ENCODE measurements at places on chromosomes 3 and 15. TPM values are rescaled to one million over a fixed set of nuclear protein-coding genes. Genes with fewer than 3 reads are reported as not detected.

Gene CX3CR1
- 4.4 TPM for total RNA-seq

GRCh38 chr15:72890043-72890442 lies 106.5 kb upstream of the ADPGK start:
- H3K4me3 ChIP-seq = no peak overlapping the region
- no peaks in the 10 kb centered on the region for H3K4me1 ChIP-seq
- no peaks in the 10 kb centered on the region for H3K36me3 ChIP-seq
- no peak for DNase-seq
- H3K27ac ChIP-seq = no peak overlapping the region
- H3K27me3 ChIP-seq = no peaks in the 10 kb centered on the region

DNA sequence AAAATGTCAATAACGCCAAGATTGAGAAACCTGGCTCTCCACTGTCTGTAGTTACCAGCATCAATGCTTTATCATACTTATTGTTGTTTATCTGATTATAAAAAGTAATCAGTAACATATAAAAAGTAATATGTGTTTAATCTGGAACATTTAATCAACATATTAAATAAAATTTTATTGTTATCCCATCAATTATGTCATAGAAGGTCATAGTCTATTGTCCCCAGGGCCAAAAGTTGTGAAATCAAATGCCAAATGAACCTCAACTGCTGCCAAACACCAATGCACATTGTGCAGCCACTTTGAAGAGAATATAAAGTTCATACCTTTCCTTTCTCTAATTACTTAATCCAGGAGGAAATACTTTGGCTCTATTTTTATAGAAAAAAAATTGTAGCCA lies 106.6 kb downstream of the EOMES start:
- DNase-seq = no peak
- no peak overlapping the region for H3K4me3 ChIP-seq
- H3K27ac ChIP-seq = no peak overlapping the region
- H3K4me1 ChIP-seq = no peaks in the 10 kb centered on the region
- no peaks in the 10 kb centered on the region for H3K27me3 ChIP-seq
- H3K36me3 ChIP-seq = no peaks in the 10 kb centered on the region

DNA sequence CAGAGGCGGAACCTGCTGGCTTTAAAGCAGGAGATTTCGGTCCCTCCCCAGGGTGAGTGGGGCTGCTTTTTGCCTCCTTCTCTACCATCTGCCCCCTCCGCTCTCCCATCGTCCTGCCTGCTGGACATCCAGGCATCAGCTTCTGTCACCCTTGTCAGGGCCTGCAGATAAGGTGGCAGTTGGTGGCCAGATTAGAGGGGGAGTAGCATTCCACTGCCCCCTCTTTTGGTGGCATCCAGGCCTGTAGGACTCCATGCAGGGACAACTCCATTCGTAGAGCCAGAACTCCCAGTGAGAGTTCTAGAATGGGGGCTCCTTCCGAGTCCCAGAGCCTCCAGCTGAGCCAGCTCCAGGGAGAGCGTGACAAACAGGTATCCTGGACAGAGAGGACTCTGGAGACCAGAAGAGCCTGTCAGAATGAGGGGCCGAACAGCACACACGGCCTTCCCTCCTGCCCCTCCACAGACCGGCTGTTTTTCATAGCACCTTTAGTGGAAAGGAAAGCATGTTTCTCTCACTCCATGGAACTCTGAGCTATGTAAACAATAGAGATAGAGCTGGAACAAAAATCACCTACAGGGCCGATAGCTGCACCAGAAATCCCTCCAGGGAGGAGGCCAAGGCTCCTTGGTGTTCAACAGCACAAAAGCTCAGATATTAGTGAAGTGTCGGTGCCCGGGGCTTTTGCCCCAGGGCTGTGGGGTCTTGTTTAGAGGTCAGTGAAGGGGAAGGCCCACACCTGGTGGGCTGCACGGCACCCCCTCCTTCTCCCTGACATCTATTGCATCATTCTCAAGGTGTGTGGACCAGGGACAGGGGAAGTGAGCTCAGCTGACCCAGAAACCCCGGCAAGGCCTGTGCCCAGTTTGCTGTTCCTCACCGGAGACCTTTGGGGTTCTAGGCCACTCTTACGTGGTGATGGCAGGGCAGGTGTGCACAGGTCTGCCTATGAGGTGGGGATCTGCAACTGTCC lies 34.2 kb downstream of the MAGEF1 start:
- H3K27me3 ChIP-seq = no peaks in the 10 kb centered on the region
- no peaks in the 10 kb centered on the region for H3K36me3 ChIP-seq
- no peak overlapping the region for H3K27ac ChIP-seq
- no peak overlapping the region for H3K4me3 ChIP-seq
- no peak for DNase-seq

Gene GPR149
- not detected for total RNA-seq

Gene GOLGA8J
- total RNA-seq = not detected

DNA sequence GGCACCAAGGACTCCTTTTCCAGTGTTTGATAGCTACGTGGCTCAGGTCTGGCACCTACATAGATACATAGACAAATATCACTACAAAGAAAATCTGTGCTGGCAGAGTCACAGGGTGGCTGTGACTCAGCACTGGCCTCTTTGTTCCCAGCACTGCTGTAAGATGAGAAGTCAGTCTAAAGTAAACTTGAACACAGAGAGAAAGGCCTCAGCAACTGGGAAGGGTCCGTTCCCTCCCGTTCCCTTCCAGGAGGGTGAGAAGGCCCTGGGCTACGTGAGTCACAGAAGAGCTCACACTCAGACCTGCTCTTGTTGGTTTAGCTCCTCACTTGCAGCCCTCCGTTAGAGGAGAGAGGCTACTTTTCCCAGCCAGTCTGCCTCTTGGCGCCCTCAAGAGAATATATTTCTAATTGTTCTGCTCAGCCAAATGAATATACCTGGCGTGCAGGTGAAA lies 23.1 kb downstream of the ANXA2 start:
- H3K4me3 ChIP-seq = no peak overlapping the region
- H3K36me3 ChIP-seq = no peaks in the 10 kb centered on the region
- peaks cover 60% of the 10 kb centered on the region for H3K4me1 ChIP-seq
- peak; percentile 29 for DNase-seq
- peak overlapping the region; percentile 24 for H3K27ac ChIP-seq

Gene COX5A
- 51.3 TPM for total RNA-seq

Gene ACTC1
- not detected for total RNA-seq

DNA sequence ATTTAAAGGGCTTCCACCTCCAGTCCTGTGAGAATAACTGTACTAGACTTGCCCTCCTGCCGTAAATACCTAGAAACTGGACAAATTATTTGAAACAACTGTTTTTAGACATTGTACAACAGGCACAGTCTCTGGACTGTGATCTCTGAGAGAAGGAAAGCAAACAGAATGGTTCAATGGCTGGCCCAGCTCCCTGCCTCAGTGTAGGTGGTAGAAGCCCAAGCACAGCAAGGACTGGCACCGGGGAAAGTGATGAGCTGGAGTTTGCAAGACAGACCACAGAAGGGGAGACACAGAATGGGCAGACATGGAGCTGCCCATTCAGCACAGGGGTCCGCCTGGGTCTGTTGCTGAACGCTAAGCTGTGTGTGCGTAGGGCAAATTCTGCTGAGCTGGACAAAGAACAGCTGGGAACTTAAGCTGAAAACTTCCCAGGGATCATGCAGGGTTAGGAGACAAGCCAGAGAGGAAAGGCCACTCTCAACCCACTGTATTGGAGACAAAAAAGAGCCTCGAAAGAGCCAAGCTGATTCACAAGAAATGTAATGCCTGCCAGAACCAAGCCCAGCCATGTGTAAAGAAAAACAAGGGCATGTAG lies 52.6 kb upstream of the SEC61A1 start:
- no peak overlapping the region for H3K27ac ChIP-seq
- no peaks in the 10 kb centered on the region for H3K27me3 ChIP-seq
- H3K4me1 ChIP-seq = no peaks in the 10 kb centered on the region
- no peak for DNase-seq
- H3K36me3 ChIP-seq = no peaks in the 10 kb centered on the region
- H3K4me3 ChIP-seq = no peak overlapping the region

Gene GHRL
- total RNA-seq = 0.60 TPM

GRCh38 chr15:33402600-33402999 lies 91.8 kb downstream of the RYR3 start:
- no peaks in the 10 kb centered on the region for H3K27me3 ChIP-seq
- H3K36me3 ChIP-seq = no peaks in the 10 kb centered on the region
- H3K4me3 ChIP-seq = no peak overlapping the region
- H3K27ac ChIP-seq = no peak overlapping the region
- no peak for DNase-seq
- no peaks in the 10 kb centered on the region for H3K4me1 ChIP-seq

- H3K4me3 ChIP-seq = no peak overlapping the region
- H3K27ac ChIP-seq = no peak overlapping the region
- H3K27me3 ChIP-seq = no peaks in the 10 kb centered on the region
- no peaks in the 10 kb centered on the region for H3K36me3 ChIP-seq
These were observed 57.7 kb downstream of the SUMF1 start for GRCh38 chr3:4409415-4409814.

GRCh38 chr3:184015381-184016019 lies 2.2 kb downstream of the ABCC5 start:
- H3K27ac ChIP-seq = no peak overlapping the region
- no peak for DNase-seq
- H3K4me1 ChIP-seq = peaks cover 10% of the 10 kb centered on the region
- H3K27me3 ChIP-seq = no peaks in the 10 kb centered on the region
- H3K36me3 ChIP-seq = peaks cover 37% of the 10 kb centered on the region
- H3K4me3 ChIP-seq = no peak overlapping the region

Data from tibial nerve (tissue), 4 donors.